Astrocyte (in vitro differentiated cells and primary cell): ENCODE measurements at places on chromosomes 16 and 17. TPM values are rescaled to one million over a fixed set of nuclear protein-coding genes. Genes with fewer than 3 reads are reported as not detected.

- no peaks in the 10 kb centered on the region for H3K4me1 ChIP-seq
- peaks cover 4% of the 10 kb centered on the region for H3K27me3 ChIP-seq
- DNase-seq, result no peak
- no peak overlapping the region for H3K27ac ChIP-seq
- H3K4me3 ChIP-seq, result no peak overlapping the region
- H3K36me3 ChIP-seq, result no peaks in the 10 kb centered on the region
These were observed 72.2 kb upstream of the CES5A start for GRCh38 chr16:55947366-55947765.

DNA sequence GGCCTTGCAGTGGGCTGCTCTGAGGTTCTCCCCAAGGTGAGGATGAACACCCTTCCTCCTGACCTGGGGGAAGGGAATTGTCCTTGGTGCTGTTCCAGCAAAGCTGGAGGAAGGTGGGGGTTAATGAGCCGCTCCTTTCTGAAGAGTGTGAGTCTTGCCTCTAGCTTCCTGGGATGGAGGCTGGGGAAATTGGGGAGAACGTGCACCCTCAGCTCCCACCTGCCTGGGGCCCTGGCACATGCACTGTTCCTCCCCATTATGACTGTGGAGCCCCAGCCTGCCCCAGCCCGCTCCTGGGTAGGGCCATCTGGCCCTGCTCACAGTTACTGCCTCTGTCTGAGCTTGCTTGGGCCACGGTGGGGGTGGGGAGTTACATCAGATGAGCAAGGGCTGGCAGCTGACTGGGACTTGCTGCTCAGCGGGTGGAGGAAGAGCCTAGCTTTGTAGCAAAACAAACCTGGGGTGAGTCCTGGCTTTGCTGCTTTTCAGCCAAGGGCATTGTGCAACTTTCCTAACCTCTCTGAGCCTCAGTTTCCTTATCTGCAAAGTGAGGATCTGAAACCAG, 11.1 kb downstream of the TNS4 start:
- no peak overlapping the region for H3K4me3 ChIP-seq
- H3K27me3 ChIP-seq, result no peaks in the 10 kb centered on the region
- DNase-seq, result peak; percentile 44
- no peak overlapping the region for H3K27ac ChIP-seq
- H3K36me3 ChIP-seq, result no peaks in the 10 kb centered on the region
- peaks cover 33% of the 10 kb centered on the region for H3K4me1 ChIP-seq

DNA sequence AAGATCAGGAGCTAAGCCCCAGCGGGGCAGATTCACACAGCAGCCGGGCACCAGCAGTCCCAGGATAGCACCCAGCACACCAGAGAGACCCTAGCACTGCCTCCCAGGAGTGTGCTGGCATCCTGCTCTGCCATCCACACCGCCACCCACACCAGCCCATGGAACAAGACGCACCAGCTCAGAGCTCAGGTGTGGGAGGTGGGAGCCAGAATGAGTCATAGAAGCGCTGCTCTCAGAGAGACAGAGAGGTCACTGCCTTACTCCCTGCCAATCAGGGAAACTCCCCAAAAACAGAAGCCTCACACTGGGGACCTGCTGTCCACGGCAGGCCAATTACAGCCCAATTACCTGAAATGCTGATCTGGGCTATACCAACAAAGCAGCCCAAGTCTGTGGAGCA, 64.9 kb downstream of the CDYL2 start:
- no peak overlapping the region for H3K4me3 ChIP-seq
- no peaks in the 10 kb centered on the region for H3K36me3 ChIP-seq
- no peaks in the 10 kb centered on the region for H3K27me3 ChIP-seq
- no peak for DNase-seq

GRCh38 chr17:3926860-3927627, 10.8 kb upstream of the P2RX1 start:
- DNase-seq, result no peak
- H3K4me1 ChIP-seq, result peaks cover 2% of the 10 kb centered on the region
- H3K27me3 ChIP-seq, result peaks cover 3% of the 10 kb centered on the region
- H3K4me3 ChIP-seq, result no peak overlapping the region
- H3K27ac ChIP-seq, result no peak overlapping the region

DNA sequence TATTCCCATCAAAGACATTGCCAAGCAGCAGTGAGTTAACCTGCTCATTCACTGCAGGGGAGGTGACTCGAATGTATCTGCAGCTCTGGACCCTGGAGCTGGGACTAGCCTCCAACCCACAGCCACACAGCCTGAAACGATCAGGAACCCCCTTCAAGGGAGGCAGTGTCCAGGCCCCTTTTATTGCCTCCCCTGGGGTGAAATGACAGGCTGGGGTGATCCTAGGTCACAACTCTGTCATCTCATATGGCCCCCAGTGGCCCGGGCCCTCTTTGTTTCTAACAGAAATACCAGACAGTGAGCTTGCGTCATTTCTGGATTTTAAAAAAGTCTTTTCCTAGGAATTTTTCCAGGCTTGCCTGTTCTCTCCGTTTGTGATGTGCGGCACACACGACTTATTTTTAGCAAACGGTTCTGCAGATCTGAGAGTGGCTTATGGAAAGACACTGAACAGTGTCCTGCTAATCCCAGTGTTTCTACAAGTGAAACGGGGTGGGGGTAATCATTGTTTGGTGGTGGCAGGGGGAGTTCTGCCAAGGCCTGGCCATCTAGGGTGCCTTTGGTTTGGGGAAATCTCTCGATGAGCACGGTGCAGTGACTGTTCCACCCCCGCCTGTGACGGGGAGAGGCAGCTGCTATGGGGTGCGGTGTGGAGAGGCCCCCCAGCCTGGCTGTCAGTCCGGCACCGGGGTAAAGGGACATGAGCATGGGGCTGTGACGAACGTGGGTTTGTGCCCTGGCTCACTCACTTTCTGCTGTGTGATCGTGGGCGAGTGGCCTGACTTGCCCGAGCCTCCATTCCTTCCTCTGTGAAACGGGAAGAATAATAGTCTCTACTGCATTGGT, 27.2 kb downstream of the NAGPA start:
- H3K36me3 ChIP-seq, result no peaks in the 10 kb centered on the region
- DNase-seq, result no peak
- H3K27me3 ChIP-seq, result peaks cover 10% of the 10 kb centered on the region
- H3K4me3 ChIP-seq, result no peak overlapping the region
- no peak overlapping the region for H3K27ac ChIP-seq

DNA sequence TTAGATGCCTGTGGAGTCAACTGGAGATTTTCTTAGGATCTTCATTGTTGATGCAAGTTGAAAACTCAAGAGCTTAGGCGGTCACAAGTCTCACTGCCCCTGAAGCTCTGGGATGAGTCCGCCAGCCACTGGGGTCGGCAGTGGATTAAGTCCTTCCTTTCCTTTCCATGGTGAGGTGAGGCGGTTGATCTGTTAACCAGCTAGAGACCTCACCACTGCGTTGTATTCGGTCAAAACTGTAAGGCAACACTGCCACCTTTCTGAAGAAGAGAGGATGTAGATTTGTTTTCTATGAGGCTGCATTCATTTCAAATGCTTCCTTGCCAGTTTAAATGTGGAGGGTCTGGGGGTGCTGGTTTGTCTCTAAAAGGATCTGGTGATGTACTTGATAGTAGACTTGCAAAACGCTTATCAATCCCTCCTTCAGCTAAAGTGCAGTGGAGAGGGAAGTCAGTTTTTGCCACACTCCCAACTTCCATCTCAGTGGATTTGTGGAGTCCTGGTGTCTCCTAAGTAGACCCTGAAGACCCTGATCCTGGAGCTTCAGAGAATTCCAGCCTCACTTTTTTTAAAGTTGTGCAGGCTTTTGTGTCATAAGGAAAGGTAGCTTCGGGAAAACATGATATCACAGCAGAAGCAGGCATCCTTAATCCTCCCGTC, 1.7 kb downstream of the MYOCD start:
- peaks cover 7% of the 10 kb centered on the region for H3K4me1 ChIP-seq
- H3K36me3 ChIP-seq, result no peaks in the 10 kb centered on the region
- H3K27me3 ChIP-seq, result peaks cover 13% of the 10 kb centered on the region
- peak; percentile 38 for DNase-seq
- no peak overlapping the region for H3K4me3 ChIP-seq
- no peak overlapping the region for H3K27ac ChIP-seq

DNA sequence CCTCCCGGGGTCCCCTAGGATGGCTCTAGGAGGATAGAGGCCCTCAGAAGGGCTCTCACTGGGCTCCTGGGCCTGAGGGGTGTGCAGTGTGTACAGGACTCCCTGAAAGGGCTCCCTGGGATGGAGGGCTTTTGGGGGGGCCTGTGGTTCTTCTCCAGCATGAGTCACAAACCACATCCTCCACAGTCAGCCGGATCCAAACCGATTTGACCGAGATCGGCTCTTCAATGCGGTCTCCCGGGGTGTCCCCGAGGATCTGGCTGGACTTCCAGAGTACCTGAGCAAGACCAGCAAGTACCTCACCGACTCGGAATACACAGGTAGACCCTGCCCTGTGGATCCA, 4.5 kb downstream of the TRPV2 start:
- H3K4me3 ChIP-seq, result peak overlapping the region; percentile 30
- DNase-seq, result peak; percentile 82
- peaks cover 47% of the 10 kb centered on the region for H3K4me1 ChIP-seq
- no peaks in the 10 kb centered on the region for H3K27me3 ChIP-seq
- no peaks in the 10 kb centered on the region for H3K36me3 ChIP-seq

DNA sequence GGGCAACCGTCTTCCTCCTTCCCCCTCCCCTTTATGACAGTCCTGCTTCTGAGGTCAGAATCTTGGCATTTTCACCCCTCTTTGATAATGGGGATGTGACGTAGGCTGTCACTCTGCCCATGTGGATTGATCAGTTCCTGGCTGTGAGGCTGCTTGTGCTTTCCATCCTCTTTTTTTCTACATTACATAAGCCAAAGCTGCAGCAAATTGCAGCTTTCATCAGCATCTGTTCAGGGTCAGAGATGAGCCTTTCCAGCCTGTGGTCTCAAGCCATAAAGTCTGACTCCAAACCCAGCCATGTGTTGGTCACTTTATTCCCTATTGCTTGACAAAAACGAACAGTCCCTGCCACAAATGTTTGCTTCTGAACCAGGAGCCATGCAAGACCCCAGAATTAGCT, 535.1 kb downstream of the CDH11 start:
- H3K27ac ChIP-seq, result no peak overlapping the region
- no peaks in the 10 kb centered on the region for H3K36me3 ChIP-seq
- H3K4me1 ChIP-seq, result no peaks in the 10 kb centered on the region
- no peak for DNase-seq
- no peak overlapping the region for H3K4me3 ChIP-seq

DNA sequence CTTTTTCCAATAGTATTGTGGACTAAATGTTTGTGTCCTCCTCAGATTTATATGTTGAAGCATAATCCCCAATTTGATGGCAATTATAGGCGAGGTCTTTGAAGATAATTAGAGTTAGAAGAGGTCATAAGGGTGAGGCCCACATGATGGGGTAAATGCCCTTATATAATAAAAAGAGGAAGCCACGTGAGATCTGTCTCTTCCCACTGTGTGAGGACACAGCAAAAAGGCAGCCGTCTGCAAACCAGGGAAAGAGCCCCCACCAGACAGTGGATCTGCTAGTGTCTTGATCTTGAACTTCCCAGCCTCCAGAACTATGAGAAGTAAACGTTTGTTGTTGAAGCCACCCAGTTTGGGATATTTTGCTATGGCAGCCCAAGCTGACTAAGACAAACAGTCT, 76.0 kb downstream of the LYRM1 start:
- no peaks in the 10 kb centered on the region for H3K4me1 ChIP-seq
- no peaks in the 10 kb centered on the region for H3K36me3 ChIP-seq
- H3K4me3 ChIP-seq, result no peak overlapping the region
- no peak overlapping the region for H3K27ac ChIP-seq
- no peak for DNase-seq

DNA sequence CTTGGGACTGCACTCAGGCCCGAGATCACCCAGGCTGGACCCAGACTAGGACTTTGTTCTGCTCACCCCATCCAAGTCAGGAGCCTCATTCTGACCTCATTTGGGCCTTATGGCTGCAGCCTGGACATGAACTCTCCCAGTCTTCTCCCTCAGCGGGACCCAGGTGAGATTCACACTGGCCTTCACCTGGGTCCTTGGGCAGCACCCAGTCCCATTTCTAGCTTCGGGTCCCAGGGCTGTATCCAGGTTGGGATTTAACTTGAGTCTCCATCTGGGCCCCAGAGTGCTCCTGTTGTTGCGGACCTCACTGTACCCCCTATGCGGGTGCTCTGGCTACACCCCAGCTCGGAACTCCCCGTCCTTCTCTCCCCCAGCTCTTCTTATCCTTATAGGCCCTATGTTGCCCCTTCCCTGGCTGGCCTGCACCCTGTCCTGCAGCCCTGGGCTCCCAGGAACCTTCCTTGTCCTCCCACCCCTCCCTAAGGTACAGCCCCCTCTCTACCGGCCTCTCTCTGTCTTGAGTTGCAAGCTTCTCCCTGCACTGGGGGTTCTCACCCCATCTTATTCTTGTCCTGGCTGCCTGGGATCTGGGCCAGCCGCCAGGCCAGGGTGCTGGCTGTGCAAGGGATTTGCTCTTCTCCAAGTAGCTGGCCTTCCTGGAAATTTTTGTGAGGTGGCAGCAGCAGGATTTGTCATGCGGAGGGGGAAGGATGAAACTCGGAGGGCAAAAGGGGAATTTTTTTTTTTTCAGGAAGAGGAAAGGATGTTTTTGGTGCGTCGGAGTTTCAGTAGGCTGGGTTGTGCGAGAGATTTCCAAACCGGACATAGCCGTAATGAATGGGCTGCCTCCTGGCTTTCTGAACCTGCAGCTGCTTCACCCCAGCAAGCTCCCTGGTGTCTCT, 904 bp downstream of the MAP2K3 start:
- H3K27ac ChIP-seq, result peak overlapping the region; percentile 91
- H3K4me3 ChIP-seq, result peak overlapping the region; percentile 92
- peak; percentile 30 for DNase-seq
- H3K4me1 ChIP-seq, result peaks cover 50% of the 10 kb centered on the region

DNA sequence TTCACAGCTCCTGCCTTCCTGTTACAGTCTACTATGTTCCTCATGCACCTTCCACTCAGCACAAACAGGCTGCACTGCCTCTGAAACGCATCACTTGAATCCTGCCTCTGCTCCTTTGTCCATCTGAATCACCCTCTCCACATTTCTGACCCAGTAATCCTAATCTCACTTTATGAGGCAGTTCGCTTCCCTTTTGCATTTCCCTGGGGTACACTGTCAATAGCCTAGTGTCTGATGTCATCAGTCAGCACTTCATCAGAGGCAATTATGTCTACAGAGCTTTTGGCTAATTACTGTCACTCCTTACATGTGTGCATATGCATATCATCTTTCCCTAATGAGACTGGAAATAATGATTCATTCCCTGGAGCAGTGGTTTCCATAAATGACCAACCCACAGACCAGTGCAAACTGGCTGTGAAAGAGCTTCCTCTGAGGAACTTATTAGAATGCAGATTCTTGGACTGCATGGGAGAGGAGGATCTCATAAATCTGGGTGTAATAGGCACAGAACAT, 23.6 kb downstream of the CA4 start:
- H3K27ac ChIP-seq, result no peak overlapping the region
- H3K27me3 ChIP-seq, result no peaks in the 10 kb centered on the region
- peak; percentile 38 for DNase-seq
- H3K36me3 ChIP-seq, result no peaks in the 10 kb centered on the region
- H3K4me3 ChIP-seq, result no peak overlapping the region
- no peaks in the 10 kb centered on the region for H3K4me1 ChIP-seq

Gene METTL26
- 56.4 and 59.6 TPM in 2 replicates for total RNA-seq

Gene RPL26
- 1,192 and 1,342 TPM in 2 replicates for total RNA-seq

Gene CFAP119
- 4.0 and 4.1 TPM in 2 replicates for total RNA-seq

Gene ELMO3
- total RNA-seq, result 1.2 and 1.4 TPM in 2 replicates

Gene SPATA22
- total RNA-seq, result not detected in 2 replicates

Gene GGNBP2
- total RNA-seq, result 80.0 and 80.8 TPM in 2 replicates
